ENCODE measurements at places on chromosomes 5 and 9.

DNA sequence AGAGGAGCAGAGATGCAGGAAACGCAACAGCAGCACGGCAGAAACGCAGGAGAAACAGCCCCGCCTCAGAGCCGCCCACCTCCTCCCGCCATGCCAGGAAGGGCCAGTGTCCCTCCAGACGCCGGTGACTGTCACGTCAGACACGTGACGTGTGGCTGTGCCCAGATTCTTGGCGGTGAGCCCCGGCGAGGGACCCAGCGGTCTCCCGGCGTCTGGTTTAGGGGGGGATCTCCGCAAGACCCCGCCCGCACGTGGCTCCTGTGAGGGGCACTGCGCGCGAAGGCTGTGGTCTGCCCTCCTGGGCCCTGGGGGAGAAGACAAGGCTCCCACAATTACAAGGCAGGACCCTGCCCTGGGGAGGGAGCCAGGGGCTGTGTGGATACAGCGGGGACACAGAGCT is 2.4 kb upstream of the LCN8 start:
- DNase-seq = no peak

DNA sequence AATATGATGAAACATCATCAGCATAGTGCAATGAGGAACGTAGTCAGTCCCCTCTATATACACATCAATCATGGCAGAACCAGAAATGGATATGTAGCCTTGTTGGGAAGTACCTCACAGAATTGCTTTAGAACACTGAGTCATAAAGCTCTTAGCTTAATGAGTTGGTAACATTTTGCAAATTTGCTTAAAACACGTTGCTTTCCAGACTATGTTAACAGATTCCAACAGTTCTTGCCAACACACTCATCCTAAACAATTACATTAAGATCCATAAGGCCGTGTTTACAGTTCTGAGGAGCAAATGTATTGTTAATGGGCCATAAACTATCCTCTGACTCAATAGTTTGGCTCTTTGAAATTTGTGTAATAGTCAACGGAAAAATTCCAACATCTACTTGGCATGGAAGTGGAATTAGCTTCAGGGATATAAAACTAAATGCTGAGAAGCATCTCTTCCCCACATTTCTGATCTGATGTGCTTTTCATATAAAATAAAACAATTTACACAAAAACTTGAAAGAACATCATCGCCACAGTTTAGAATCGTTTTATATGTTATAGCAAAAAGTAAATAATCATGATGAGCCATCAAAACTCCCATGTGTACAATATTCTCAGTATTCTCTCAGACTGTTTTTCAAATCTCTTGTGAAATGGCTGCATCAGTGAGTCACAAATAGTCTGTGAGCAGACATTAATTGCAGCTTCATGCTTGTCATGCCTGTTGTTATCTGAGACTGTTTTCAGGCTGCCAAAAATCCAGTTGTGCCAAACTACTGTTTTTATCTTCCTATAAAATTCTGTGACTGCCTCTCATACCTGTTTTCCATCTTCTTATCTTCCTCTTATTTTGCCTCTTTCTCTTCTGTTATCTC is 291.9 kb downstream of the COX7C start:
- DNase-seq = no peak

DNA sequence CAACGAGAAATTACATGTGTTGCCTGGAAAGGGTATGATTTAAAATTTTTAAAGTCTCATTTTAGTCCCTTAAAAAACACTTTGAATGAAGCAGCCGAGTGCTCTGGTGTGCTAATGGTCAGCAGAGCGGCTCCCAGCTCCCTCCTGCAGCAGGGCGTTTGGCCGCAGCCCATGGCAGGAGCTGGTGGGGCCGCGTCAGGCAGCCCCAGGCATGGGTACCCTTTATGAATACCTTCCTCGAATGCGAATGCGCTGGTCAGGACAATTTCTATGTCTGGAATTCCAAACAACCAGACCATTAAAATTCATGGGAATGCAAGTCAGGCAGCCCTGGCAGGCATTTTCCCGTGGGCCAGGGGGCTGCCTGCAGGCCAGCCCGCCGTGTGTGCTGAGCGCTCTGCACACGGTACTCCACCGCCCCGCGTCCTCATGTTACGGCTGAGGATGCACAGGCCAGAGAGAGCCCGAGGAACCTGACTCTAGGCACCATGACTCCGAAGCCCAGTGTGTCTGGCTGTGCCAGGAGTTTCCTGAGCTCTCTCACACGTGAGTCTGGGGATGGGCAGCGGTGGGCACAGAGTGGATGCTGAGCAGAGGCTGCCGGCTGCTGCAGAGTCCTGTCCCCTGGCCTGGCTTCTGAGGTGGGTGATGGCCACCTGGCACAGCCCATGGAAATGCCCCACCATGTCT is 123.7 kb downstream of the WNK2 start:
- no peak for DNase-seq

DNA sequence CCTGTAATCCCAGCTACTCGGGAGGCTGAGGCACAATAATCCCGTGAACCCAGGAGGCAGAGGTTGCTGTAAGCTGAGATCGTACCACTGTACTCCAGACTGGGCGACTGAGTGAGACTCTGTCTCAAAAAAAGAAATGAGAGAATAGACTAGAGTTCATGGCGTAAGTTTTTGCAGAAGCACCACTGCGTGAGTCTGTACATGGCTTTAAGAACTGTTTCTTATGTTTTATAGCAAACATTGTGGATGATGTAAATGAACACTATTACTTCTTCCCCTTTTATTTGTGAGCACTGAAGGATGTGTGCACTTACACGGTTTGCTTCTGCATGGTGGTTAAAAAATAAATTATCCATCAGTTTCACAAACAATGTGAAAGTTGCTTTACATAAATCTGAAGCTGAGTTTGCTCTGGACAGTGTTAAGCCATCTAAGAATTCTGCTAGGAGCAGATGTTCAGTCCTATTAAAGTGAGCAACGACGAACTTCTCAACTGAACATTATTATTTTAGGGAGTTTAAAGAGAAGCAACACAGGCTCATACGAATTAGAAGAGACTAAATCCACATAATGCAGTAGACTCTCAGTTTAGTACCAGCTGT is 52.5 kb downstream of the ZFAND5 start:
- no peak for DNase-seq

DNA sequence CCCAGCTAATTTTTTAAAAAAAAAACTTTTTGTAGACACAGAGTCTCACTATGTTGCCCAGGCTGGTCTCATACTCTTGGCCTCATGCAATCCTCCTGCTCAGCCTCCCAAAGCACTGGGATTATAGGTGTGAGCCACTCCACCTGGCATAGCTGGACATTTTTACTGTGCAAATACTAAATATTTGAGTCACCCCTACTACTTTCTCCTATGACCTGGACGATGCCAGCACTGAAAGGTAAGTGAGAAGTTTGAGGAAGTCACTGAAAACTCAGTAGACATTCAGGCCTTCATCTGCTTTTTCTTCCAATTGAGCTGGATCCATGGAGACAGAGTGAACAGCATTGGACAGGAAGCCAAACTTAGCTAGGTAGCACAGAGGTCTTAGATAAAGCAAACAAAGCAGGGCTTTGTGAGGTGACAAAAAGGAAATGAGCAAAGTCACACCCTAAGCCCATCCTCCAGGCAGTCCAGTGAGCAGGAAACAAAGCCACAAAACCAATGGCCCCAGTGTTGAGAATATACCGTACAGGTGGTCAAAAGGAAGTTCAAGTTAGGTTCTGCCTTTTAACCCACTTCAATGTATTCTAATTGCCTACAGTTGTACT is 192.6 kb upstream of the RASA1 start:
- DNase-seq = no peak

- no peak for DNase-seq
These were observed 41.4 kb upstream of the SLCO6A1 start for GRCh38 chr5:102539996-102540728.

DNA sequence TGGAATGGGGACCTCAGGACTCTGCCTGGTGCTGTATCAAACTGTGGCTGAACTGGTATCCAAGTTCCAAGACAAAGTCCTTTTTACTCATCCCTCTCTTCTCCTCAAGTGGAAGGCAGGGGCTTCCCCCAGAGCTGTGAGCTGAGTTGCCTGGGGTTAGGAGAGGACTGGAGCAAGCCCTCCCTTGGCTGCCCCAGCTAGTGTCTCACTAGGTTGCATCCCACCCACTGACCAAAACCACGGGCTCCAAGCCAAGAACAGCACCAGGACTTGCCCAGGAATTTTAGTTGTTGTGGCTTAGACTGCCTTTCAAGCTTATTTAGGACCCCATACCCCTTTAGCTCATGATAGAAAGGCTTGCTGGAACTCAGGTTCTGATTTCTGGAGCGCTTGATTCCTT is 158.7 kb upstream of the TNC start:
- DNase-seq = no peak

GRCh38 chr5:96649681-96650540 is 12.3 kb upstream of the CAST start:
- DNase-seq = no peak
